Mucosa of descending colon (tissue), 3 donors: ENCODE measurements at places on chromosomes 11 and 22.

GRCh38 chr11:116727990-116728389 lies 44.8 kb downstream of the BUD13 start:
- DNase-seq: peak; percentile 3

GRCh38 chr22:23178512-23179254 lies 1.6 kb upstream of the BCR start:
- peak; percentile 71 for DNase-seq

DNA sequence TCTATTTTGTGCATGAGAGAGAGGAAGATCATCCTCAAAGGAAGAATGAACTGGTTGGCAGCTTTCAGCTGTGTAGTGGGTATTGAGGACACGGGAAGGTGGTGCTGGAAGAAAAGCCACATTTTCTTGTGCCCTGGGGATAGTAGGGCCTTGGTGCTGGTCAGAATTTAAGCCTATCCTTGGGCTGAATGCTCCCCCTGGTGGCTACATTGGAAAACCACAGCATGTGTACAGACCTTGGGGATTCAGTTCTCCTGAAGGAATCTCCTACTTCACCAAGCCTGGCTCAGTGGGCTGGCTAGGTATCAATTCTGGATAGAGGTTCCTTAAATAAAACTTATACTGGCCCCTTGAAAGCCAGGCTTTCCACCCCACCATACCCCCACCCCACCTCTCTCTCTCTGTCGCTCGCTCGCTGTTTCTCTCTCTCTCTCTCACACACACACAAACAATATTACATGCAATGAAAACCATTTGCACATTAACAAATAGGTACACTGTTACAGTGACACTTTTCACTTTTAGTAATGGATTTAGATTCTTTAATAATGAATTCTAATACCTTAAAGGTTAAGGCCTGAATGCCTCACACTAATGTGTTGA lies 2.8 kb upstream of the OR51M1 start:
- DNase-seq: peak; percentile 40

DNA sequence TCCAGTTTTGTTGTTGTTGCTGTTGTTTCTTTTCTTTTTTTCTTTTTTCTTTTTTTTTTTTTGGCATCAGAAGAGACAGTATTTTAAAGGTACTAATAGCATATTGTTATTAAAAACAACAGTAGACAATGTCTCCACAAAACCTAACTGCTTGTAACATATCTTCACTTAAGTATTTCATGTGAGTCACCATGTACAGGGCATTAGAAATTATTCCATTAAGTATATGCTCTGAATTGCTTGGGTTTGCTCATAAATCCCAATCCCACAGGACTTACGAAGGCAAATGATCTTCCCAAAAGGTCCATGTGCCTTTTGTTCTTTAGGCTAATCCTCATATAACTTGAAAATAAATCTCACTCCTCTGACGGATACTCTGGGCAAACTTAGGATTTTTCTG lies 35.9 kb downstream of the MAP6 start:
- no peak for DNase-seq

GRCh38 chr11:126628790-126629621 lies 273.5 kb downstream of the ST3GAL4 start:
- no peak for DNase-seq

GRCh38 chr11:116896211-116896610 lies 58.8 kb upstream of the APOA1 start:
- DNase-seq: no peak

- no peak for DNase-seq
These were observed 86.8 kb downstream of the KCNQ1OT1 start for GRCh38 chr11:2612884-2613571.

GRCh38 chr11:67608486-67608885 lies 1.8 kb downstream of the NDUFV1 start:
- no peak for DNase-seq

GRCh38 chr22:24208012-24208749 lies 26.9 kb downstream of the SUSD2 start:
- DNase-seq: no peak

GRCh38 chr11:85725510-85726258 lies 39.7 kb upstream of the CCDC89 start:
- DNase-seq: no peak

DNA sequence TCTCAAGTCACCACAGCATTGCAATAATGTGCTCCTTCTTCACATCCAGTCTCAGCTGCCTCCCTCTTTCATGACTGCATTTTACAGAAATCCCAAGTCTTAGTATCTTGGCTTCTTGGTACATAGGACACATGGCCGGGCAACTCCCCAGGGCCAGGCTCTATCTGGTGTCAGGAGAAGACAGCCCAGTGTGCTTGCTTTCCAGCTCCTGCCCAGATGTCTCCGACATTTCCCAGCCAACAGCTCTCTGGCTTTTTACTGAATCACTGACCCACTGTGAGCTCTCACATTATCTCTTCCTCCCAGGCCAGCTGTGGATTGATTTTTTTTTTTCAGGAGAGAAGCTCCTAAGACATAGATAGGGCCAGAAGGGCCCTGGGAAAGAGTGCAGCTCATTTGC lies 346.0 kb upstream of the C11orf87 start:
- DNase-seq: no peak

DNA sequence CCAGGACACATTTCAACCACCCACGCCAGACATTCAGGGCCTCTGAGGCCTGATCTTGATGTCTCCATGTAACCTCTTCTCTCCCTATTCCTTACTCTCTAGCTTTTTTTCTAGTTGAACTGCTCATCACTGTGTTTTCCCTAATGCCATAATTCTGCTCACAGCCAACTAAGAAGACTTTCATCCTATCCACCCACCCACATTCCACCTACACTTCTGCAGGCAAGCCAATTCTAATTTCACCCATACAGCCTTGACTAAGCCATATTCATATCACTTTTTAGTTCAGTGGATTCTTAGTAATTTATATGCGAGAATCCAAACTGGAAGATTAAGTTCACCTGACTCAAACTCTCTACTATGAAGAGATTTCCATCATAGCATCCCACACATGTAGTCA lies 394.4 kb downstream of the INSC start:
- no peak for DNase-seq

DNA sequence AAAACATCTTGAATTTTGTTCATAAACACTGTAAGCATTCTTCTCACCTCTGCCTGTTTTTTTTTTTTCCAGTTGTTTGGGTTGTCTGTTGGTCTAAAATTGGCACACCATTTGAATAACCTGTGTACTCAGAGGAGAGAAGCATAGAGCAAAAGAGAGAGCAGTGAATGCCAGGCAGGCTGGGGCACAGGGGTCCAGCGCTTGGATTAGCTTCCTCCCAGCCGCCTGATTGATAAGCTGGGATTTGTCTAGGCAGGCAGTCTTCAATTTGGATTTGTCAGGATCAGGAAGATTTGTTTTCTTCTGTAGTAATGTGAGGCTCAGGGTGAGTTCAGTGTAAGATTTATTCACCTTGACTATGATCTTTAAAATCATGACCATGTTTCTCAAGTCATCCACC lies 59.0 kb downstream of the ARL14EP start:
- DNase-seq: no peak

- no peak for DNase-seq
These were observed 6.2 kb downstream of the MRGPRF start for GRCh38 chr11:69006816-69007215.

- peak; percentile 29 for DNase-seq
These were observed 802 bp downstream of the TENM4 start for GRCh38 chr11:79439886-79440570.

DNA sequence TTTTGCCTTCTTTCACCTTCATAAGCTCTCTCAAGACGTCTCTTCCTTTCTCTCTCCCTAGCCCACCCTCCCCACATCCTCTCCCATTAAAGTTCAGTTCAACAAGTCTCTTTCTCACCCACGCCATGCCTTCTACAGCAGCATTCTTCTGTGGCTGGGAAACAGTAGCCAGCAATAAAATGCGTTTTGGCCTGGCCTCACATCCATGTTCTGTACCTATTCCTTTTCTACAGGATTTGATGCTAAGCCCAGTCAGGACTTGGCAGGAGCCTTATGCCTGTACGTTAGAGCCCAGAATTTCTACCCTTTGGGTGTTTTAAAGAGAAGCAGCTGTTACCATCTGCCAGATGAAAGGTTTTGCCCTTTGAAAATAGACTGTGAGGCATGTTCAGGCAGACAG lies 7.1 kb upstream of the CD44 start:
- DNase-seq: no peak

DNA sequence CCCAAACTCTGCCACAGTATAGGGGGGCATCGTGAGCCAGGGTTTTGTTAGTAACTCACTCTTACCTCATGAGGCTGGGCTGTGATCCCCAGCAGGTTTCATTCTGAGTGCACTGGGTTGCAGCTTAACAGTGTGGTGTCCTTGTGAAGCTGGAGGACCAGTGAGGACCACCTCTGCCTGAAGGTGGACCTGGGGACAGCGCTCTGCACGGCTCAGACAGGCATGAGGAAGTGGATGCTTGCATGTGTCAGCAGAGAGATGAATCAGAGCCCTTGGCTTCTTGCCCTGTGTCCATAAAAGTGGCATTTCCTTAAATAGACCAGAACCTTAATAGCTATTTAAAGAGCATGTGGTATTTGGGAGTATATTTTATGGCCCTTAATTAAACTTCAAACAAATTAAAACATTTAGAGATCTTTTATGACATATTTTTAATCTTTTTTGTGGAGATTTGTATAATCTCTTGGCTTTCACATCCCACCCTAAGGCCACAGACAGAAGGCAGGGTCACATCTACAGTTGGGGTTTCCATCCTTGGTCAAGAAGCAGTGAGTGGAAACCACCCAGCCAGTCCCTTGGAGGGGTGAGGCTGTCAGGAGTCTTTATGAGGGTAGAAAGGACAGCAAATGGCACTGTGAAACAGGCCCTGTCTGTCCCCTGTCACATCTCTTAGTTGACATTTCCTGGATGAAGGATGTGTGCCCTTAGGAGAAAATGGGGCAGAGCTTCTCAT lies 24.8 kb upstream of the ADORA2A start:
- peak; percentile 98 for DNase-seq

DNA sequence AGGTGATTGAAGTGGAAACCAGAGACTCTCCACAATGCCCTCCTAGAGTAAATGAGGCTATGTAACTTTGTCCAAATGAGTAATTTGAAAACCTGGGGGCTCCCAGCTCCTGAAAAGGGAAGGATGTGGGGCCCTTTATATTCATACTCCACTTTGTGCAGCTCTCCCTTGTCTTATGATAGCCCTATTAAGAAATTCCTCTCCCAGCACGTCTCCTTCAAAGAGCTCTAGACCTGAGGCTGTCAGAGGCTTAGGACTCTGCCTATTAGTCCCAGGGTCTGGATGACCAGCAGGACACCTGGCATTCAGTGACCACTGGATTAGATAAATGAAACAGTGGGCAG lies 2.1 kb downstream of the SLC43A1 start:
- no peak for DNase-seq

DNA sequence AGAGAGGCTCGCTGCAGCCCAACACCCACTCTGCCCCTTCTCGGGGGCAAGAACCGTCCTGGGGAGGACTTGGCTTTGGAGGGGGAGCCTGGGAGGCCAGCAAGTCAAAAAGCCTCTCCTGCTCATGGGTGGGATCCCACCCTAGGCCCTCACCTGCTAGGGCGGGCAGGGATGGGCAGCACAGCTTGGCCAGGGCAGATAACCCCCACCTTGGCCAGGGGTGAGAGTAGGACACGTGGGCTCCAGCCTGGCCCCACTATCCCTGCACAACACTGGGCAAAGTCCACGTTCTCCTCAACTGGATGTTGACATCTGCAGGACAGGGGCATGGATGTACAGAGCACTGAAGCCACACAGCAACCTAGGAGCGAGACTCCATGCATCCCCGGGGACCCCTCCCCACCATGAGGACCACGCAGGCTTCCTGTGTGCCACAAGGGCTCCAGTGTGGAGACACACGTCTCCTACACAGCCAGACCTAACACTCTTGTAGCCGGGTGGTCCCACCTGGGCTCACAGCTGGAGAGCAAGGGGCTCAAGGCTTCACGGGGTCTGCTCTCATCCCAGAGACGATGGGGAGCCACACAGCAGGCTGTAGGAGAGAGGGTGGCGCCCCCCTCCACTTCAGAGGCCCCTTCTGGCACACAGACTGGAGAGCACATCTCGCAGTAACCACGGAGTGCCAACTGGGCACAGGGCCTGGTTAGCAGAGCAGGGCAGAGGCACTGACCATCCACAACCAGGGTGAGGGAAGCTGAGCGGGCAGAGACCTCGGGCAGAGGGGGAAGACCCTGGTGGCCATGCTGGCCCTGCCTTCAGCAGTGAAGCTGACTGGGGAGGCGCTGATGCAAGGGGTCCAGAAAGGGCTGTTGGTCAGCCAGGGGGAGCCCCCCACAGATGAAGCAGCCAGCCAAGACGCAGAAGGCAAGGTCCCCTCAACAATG lies 171.1 kb downstream of the CRYBB2 start:
- DNase-seq: no peak

DNA sequence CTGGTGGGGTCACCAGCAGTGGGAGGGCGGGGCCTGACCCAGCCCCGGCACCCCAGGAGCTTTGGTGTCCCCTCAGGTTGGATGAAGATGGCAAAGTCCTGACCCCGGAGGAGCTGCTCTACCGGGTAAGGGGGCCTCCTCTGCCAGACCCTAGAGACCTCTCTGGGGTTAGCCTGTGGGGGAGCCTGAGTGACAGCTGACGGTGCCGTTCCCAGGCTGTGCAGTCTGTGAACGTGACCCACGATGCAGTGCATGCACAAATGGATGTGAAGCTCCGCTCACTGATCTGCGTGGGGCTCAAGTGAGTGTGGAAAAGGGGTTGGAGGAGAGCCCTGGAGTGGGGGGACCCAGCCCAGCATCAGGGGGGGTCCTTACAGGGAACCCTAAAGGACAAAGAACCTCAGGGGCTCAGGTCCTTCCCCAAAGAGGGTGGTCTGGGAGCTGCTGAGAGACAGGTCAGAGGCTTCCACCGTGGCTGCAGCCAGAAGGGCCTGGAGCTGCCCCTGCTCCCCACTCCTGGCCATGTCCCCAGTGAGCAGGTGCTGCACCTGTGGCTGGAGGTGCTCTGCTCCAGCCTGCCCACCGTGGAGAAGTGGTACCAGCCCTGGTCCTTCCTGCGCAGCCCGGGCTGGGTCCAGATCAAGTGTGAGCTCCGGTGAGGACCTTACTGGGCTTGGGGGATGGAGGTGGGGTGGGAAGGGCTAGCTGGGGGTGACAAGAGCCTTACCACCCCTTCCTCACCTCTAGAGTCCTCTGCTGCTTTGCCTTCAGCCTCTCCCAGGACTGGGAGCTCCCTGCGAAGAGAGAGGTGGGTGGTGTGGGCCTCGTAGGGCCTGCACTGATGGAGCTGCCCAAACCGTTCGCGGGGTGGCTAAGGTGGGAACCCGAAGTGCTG lies 38.6 kb downstream of the SGSM3 start:
- peak; percentile 15 for DNase-seq

DNA sequence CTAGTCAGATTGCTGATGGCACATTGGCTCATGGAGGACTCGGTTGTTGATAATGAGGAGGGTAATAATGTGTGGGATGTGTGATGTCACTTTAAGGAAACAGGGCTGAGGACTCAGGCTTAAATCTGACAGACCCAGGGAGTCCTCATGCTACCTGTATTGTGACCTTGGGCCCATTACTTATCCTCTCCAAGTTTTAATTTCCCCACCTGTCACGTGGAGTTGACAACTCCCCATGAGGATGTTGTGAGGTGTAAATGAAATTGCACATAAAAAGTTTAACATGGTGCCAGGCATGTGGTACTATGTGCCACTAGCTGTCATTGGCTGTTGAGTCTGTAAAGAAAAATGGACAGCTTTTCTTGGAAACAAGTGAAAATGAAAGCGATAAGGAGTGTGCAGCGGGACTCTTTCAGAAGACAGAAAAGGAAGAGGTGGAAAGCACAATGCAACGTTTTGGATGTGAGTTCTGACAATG lies 15.3 kb downstream of the IL10RA start:
- no peak for DNase-seq
